Activated T-helper 1 cell treated with anti-CD3 and anti-CD28 coated beads, Interleukin-12 subunit alpha, Interleukin-12 subunit beta, Interleukin-2, Interleukin-4 antibody, amounts not matched to agents 30 ng/mL and 10 ng/mL and 1 ng/mL, durations not matched to agents 14 hours and 24 hours and 36 hours (primary cell): ENCODE measurements at places on chromosomes 6 and 20.

- no peak for DNase-seq
- H3K36me3 ChIP-seq: peaks cover 12% of the 10 kb centered on the region
- H3K27ac ChIP-seq: no peak overlapping the region
- H3K27me3 ChIP-seq: no peaks in the 10 kb centered on the region
- peaks cover 20% of the 10 kb centered on the region for H3K4me1 ChIP-seq
Observed at GRCh38 chr6:151436802-151437201, 15.1 kb downstream of the RMND1 start.

DNA sequence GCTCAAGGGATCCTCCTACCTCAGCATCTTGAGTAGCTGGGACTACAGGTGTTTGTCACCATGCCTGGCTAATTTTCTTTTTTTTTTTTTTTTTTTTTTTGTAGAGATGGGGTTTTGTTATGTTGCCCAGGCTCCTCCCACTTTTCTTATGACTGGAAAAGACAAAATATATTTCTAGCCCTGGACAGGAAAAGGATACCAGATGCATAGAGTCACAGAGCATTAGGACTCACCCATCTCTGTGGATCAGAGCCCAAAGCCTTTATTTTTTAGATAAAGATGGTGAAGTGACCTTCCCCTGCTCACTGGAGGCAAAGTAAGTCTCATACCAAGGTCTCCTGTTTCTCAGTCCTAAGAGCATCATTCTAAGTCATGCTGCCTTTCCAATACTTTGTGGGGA, 3.4 kb downstream of the TRIM10 start:
- peaks cover 3% of the 10 kb centered on the region for H3K27me3 ChIP-seq
- H3K4me3 ChIP-seq: no peak overlapping the region
- H3K4me1 ChIP-seq: peaks cover 33% of the 10 kb centered on the region

DNA sequence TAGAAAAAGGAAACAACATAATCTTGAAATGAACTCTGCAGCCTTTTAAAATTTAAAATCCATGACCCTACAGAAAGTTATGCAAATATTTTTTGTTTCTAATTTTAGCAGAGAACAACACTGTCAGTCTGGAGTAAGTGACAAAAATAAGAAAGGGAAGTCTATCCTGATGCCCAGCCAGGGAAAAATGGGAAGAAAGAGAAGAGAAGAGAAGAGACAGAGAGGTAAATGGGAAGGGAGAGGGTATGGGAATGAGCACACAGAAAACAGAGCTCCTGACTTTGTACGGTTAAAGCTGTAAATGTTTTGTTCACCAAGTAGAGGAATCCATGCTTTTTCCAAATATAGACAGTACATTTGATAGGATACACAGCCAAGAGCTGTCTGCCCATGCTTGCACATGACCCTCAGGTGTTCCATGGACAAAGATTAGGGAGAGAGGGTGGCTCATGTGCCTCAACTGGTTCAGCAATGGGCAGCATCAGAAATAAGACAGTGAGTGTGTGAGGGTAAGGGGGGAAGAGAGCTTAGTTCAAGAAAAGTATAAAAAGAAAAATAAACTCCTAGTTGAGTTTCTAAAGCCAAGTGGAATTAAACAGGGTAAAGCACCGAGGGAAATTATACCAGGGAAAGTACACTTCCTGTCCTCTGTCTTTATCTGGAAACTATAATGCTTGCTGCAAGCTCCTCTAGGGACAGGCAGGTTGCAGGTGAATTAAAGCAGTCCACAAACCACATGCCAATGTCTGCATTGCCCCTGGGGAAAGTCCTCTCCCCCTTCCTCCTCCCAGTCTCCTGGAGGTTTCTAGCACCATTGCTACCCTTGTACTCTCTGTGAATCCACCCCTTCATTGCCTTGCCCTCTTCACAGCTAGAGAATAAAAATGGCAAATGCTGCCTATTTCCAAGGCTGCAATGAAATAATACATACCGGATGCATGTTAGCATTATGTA, 30.0 kb downstream of the MAP3K5 start:
- no peaks in the 10 kb centered on the region for H3K27me3 ChIP-seq
- H3K4me1 ChIP-seq: peaks cover 66% of the 10 kb centered on the region
- H3K27ac ChIP-seq: peak overlapping the region; percentile 59
- peak overlapping the region; percentile 69 for H3K4me3 ChIP-seq
- DNase-seq: no peak

DNA sequence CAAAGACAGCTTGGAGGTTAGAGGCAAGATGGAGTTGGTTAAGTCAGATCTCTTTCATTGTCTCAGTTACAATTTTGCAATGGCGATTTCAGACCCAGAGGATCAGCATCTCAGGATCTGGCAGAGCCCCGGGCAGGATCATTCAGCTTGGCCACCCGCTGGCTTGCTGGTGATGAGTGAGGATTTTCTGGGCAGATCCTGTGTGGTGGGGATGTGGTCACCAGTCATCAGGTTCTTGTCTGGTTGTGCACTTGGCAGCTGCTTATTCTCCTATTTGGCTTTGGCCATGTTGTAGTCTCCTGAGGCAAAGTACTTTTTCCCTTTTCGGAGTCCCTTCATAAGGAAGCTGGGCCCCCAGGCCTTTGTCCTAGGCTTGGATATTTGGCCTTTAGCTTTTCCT, 953.9 kb downstream of the KIF16B start:
- H3K27ac ChIP-seq: no peak overlapping the region
- DNase-seq: no peak
- H3K4me3 ChIP-seq: no peak overlapping the region
- H3K36me3 ChIP-seq: no peaks in the 10 kb centered on the region
- no peaks in the 10 kb centered on the region for H3K4me1 ChIP-seq

- peaks cover 2% of the 10 kb centered on the region for H3K36me3 ChIP-seq
- no peak overlapping the region for H3K4me3 ChIP-seq
- no peak overlapping the region for H3K27ac ChIP-seq
- no peak for DNase-seq
Observed at GRCh38 chr6:42981836-42982235, 2.5 kb upstream of the PPP2R5D start.

- H3K27ac ChIP-seq: no peak overlapping the region
- DNase-seq: no peak
- H3K4me1 ChIP-seq: no peaks in the 10 kb centered on the region
Observed at GRCh38 chr6:6407071-6407741, 86.7 kb upstream of the F13A1 start.

- H3K27me3 ChIP-seq: no peaks in the 10 kb centered on the region
- DNase-seq: no peak
- peaks cover 12% of the 10 kb centered on the region for H3K4me1 ChIP-seq
- peaks cover 6% of the 10 kb centered on the region for H3K36me3 ChIP-seq
Observed at GRCh38 chr20:35539756-35540212, 2.1 kb upstream of the ERGIC3 start.

DNA sequence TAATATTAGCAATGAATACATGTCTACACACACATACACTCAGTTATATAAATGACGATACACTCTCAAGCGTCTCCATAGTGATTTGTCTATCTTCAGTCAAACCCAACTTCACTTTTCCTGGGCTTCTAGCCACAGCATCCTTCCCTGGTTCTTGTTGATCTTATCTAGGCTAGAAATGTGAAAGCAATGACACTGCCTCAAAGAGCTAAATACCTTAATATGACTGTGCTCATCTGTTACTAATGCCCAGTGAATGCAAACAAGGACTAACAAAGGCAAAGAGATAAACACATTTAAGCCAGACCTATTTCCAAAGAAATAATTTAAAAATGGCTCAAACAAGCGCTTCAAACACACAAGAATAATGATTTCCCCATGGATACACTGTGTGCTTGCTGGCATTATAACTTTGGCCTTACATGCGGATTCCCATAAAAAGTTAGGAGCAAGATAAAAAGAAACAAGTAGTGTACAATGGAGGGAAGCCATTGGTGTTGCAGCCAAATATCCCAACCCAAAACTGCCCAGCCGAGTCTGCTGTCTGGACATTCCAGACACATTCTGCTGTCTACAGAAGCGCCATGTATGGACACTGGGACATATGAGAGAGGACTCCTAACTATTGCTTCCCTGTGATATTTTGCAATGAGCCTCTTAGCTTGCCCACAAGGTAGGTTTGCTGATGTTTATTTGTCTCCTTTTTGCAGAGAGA, 19.5 kb upstream of the DAAM2 start:
- H3K27me3 ChIP-seq: no peaks in the 10 kb centered on the region
- no peak overlapping the region for H3K27ac ChIP-seq
- H3K36me3 ChIP-seq: no peaks in the 10 kb centered on the region
- no peaks in the 10 kb centered on the region for H3K4me1 ChIP-seq
- no peak overlapping the region for H3K4me3 ChIP-seq

DNA sequence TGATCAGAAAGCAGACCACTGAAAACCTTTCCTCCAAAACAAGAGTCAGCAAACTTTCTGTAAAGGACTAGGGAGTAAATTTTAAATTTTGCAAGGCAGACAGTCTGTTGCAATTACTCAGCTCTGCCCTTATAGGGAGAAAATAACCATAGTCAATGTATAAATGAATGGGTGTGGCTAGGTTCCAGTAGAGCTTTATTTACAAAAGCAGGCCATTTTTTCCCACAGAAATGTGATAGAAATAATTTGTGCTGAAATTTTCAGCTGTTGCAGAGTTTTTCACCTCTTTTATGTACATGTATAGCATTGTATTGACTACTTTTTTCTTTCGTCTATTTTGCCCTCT, 7.7 kb downstream of the AMD1 start:
- H3K4me1 ChIP-seq: peaks cover 75% of the 10 kb centered on the region
- H3K27me3 ChIP-seq: no peaks in the 10 kb centered on the region
- no peak overlapping the region for H3K4me3 ChIP-seq
- no peak overlapping the region for H3K27ac ChIP-seq
- H3K36me3 ChIP-seq: peaks cover 7% of the 10 kb centered on the region

DNA sequence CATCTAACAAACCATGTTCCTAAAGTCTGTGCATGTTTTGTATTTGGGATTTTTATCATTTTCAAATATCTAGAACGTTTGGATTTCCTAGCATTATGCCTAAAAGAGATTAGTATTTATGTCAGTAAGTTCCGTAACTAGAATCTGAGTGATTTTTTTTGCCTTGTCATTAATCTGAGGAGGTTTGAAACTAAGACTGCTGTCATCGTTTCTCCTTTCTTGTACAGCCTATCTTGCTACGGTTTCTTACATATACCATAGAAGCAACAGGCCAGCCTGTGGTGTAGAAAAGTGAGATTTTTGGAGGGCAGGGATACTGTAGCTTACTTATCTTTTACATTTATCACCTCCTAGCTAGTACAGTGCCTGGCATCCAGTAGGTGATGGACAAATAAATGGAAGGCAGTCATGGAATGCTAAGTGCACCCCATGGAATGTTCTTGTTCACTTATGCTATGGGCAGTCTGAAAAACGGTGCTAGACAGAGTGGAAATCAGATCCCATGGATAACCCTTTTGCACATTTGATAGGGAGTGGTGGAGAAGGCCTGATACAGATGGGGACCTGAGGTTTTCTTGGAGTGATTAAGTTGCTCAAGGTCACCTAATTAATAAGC, 93.9 kb downstream of the ARID1B start:
- no peaks in the 10 kb centered on the region for H3K27me3 ChIP-seq
- no peak overlapping the region for H3K4me3 ChIP-seq
- DNase-seq: no peak
- peaks cover 43% of the 10 kb centered on the region for H3K4me1 ChIP-seq

- no peak for DNase-seq
- no peaks in the 10 kb centered on the region for H3K36me3 ChIP-seq
- H3K4me1 ChIP-seq: peaks cover 12% of the 10 kb centered on the region
- no peak overlapping the region for H3K4me3 ChIP-seq
- no peaks in the 10 kb centered on the region for H3K27me3 ChIP-seq
Observed at GRCh38 chr6:1893470-1894130, 283.9 kb downstream of the FOXC1 start.

- H3K27ac ChIP-seq: no peak overlapping the region
- DNase-seq: no peak
- no peaks in the 10 kb centered on the region for H3K27me3 ChIP-seq
- H3K4me3 ChIP-seq: no peak overlapping the region
- no peaks in the 10 kb centered on the region for H3K36me3 ChIP-seq
- no peaks in the 10 kb centered on the region for H3K4me1 ChIP-seq
Observed at GRCh38 chr6:114690625-114691024, 347.8 kb upstream of the HS3ST5 start.

- H3K36me3 ChIP-seq: no peaks in the 10 kb centered on the region
- peaks cover 5% of the 10 kb centered on the region for H3K27me3 ChIP-seq
- DNase-seq: no peak
- no peak overlapping the region for H3K4me3 ChIP-seq
- no peak overlapping the region for H3K27ac ChIP-seq
Observed at GRCh38 chr6:112416866-112417265, 69.7 kb downstream of the RFPL4B start.

DNA sequence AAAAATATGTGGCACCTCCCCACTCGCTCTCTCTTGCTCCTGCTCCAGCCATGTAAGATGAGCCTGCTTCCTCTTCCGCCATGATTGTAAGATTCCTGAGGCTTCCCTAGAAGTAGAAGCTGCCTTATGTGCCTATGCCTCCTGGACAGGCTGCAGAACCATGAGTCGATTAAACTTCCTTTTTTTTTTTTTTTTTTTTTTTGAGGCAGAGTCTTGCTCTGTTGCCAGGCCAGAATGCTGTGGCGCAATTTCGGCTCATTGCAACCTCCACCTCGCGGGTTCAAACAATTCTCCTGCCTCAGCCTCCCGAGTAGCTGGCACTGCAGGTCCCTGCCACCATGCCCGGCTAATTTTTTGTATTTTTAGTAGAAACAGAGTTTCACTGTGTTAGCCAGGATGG, 112.5 kb downstream of the FAM217A start:
- H3K4me1 ChIP-seq: no peaks in the 10 kb centered on the region
- H3K27ac ChIP-seq: no peak overlapping the region
- H3K36me3 ChIP-seq: no peaks in the 10 kb centered on the region
- DNase-seq: no peak
- H3K4me3 ChIP-seq: no peak overlapping the region

- peak overlapping the region; percentile 8 for H3K27ac ChIP-seq
- no peak for DNase-seq
- peaks cover 9% of the 10 kb centered on the region for H3K4me1 ChIP-seq
- no peak overlapping the region for H3K4me3 ChIP-seq
Observed at GRCh38 chr6:28776269-28777146, 147.3 kb downstream of the TRIM27 start.

GRCh38 chr6:39137245-39137644, 22.3 kb upstream of the SAYSD1 start:
- peak; percentile 37 for DNase-seq
- no peak overlapping the region for H3K27ac ChIP-seq
- H3K4me3 ChIP-seq: no peak overlapping the region
- H3K36me3 ChIP-seq: no peaks in the 10 kb centered on the region
- no peaks in the 10 kb centered on the region for H3K4me1 ChIP-seq
- H3K27me3 ChIP-seq: no peaks in the 10 kb centered on the region

- DNase-seq: no peak
- peak overlapping the region; percentile 55 for H3K4me3 ChIP-seq
- H3K4me1 ChIP-seq: peaks cover 7% of the 10 kb centered on the region
- H3K27ac ChIP-seq: no peak overlapping the region
- H3K27me3 ChIP-seq: peaks cover 7% of the 10 kb centered on the region
Observed at GRCh38 chr20:63032861-63033793, 26.4 kb upstream of the BHLHE23 start.

DNA sequence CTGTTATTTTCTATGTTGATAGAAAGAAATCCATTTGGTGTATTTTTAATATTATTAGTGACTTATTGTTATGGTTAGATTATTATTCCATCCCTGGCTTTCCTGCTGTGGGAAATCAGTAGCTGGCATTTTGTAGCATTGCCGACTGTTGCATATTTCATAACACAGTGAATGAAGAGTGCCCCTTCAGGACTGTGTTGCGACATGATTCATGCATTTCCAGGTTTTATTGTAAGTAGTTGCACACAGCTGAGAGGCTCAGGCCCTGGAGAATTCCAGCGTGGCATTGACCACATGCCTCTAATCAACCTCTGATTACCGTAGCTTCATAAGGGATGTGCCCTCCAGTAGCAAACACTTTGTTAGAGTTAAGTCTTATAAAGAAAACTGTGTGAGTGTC, 263.9 kb downstream of the FARS2 start:
- DNase-seq: no peak
- no peak overlapping the region for H3K4me3 ChIP-seq
- no peak overlapping the region for H3K27ac ChIP-seq
- H3K27me3 ChIP-seq: no peaks in the 10 kb centered on the region
